Hematopoietic multipotent progenitor cell (in vitro differentiated cells): ENCODE measurements at places on chromosomes 2 and 18.
A peak's percentile ranks its signal among the peaks of the same experiment; 100 is the strongest.

GRCh38 chr2:134295441-134295840 lies 41.6 kb downstream of the MGAT5 start:
- DNase-seq: no peak

GRCh38 chr18:49524951-49525350 lies 36.9 kb upstream of the LIPG start:
- DNase-seq: no peak

DNA sequence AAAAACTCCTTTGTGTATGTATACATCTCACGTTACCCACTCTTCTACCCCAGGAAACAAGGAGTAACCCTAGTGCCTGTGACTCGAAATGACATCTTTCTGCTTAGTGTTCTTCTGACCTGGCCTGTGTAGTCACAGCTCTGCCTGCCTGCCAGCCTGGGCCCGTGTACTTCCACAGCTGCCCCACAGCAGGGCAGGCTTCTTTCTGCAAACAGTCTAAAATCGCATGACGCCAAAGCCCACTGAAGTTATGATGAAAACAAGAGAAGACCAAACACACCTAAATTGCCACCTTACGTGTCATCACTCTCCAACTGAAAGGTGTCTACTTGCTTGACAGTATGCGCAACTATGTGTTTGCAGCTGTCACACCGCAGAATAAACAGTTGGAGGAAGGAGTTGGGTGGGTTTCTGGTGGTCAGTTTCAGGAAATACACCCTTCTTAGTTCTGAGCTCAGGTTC lies 1.5 kb downstream of the GAREM1 start:
- DNase-seq: no peak

- DNase-seq: no peak
These were observed 345.9 kb upstream of the HS6ST1 start for GRCh38 chr2:128664499-128664971.

GRCh38 chr2:202121532-202122162 lies 48.6 kb downstream of the KIAA2012 start:
- no peak for DNase-seq

GRCh38 chr2:68765739-68766375 lies 31.2 kb downstream of the ARHGAP25 start:
- no peak for DNase-seq

DNA sequence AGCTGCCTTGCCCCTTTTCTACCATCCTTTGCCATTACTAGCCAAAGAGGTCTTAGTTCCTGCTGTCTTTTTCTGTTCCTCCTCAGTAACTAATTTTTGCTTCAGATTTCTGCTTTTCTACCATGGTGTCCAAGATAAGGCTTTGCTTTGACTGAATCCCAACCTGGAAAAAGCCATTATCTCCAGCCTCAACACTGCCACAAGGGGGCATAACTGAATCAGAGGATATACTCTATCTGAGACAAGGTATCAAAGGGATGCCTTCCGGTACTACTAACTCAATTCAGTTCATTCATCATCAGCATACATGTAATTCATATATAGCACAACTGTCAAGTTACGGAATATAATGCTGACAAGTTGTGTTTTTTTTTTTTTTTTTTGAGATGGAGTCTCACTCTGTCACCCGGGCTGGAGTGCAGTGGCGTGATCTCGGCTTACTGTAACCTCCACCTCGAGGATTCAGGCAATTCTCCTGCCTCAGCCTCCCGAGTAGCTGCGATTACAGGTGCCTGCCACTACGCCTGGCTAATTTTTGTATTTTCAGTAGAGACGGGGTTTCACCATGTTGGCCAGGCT lies 11.4 kb downstream of the OSGEPL1 start:
- DNase-seq: peak; percentile 58

- DNase-seq: no peak
These were observed 8.6 kb upstream of the RNF152 start for GRCh38 chr18:61901323-61901986.

GRCh38 chr2:126658905-126659561 lies 3.1 kb downstream of the GYPC start:
- DNase-seq: no peak

DNA sequence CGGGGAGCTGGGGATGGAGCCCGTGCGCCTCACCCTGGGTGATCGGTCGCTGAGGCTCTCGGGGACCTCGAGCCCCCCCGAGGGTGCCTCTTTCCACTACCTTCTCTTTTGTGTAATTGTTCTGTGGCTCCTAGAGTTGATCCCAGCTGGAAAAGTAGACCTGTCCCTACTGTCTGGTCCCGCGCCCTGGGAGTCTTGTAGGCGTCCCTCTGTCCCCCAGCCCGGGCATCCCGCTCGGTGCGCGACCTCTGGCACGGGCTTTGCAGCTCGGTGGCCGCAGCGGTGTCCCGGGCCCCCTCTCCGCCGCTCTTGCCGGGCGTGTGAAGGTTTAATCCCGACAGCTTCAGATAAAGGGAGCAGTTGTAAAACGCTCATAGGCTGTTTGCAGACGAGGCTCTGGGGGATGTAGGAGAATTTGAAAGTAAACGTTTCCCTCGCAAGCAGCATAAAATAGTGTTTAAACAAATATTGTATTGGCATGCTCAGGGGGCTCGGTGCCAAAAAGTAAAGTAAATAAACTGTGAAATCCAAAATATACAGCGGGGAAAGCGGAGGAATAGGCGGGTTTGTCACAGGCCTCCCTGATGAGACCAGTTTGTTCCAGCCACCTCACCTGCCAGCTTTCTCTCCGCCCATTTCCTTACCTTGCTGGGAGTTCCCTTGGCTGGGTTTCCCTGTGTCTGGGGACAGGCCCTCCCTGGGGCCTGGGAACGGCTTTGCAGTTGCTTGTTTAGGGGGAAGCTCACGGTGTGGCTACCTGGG lies 1.9 kb downstream of the GLI2 start:
- DNase-seq: no peak

DNA sequence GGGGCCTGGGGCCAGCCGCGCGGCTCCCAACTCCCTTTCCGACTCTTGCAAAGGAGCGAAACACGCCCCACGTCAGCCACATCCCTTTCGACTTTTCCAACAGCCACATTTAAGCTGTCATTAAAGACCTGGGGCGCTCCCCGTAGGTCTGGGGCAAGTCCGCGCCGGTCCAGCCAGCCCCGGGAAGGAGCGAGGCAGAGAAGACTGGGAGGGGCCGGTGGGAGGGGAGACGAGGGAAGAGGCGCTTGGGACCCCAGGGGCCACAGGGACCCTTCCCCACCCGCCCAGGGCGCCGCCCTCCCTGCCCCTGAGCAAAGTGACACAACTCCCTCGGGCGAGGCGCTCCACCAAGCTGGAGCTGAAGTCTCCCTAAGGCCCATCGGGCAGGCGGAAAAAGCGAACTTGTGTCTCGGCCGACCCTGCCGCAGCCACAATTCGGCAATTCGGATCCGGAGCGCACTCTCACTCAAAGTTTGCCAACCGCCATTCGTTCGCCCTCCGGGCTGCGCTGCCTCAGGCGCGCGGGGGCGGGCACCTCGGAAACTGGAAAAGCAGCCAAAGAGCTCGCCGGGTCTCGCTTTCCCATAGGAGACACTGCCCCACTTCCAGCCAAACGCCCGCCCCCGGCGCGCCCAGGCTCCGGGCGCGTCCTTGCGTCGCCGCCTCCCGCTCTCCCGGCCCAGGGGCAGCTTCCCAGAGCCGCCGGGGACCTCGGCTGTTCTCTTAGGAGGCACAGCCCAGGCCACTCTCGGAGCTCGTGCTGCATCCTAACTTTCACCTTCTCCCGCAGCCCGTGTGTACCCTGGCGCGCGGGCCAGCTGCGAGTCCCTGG lies 1.1 kb upstream of the KCTD1 start:
- DNase-seq: peak; percentile 40

DNA sequence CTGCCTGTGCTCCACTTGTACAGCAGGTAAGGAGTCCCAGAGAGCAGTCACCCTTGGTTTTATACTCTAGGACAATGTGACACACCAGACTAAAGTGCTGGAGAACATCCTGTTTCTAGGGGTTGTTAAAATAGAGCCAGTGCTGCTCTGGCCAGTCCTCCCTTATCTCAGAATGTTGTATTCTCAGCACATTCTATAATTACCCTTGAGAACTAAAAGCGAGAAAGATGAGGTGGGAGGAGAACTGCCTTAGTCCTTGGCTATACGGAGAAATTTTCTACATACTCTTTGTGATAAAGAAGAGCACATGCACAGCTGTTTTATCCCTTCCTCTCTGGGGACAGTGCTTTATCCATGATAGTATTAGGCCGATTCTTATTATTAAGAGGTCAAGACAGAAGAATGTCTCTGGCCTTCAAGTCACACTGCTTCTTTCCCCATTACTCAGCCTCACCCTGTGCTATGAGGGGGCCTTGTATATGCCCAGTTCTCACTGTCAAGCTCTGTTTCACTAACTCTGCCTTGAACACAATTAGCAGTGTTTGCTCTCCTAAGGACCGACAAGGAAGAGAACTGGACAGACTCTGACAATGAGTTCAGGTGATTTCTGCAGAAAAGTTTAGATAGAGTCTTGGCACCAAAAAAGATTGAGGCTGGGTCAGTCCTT lies 385.8 kb downstream of the TRIB2 start:
- no peak for DNase-seq

GRCh38 chr18:29156531-29156930 lies 979.6 kb upstream of the CDH2 start:
- no peak for DNase-seq

GRCh38 chr2:163493359-163494298 lies 242.2 kb downstream of the FIGN start:
- no peak for DNase-seq

DNA sequence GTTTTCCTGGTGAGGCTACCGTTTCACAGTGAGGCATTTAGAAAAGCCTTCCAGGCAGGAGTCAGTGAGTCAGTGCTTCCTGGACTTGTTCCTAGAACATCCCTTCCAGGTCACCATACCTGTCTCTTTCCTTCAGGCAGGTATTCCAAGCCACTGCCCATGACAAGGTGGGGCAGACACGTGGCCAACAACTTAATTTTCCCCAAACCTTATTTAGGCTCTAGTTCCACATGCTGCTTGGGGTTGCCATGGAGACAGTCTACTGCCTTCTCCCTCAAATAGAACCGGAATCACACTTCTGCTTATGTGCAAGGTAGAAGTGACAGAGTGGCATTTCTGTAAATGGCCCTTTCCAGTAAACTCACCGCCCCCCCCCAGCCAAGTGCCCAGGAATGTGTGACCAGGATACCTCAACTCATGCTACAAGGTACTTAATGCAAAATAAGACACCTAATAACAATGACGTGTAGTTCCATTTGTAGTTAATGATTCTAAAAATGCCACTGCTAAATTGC lies 258.3 kb downstream of the PRKCE start:
- DNase-seq: peak; percentile 68

DNA sequence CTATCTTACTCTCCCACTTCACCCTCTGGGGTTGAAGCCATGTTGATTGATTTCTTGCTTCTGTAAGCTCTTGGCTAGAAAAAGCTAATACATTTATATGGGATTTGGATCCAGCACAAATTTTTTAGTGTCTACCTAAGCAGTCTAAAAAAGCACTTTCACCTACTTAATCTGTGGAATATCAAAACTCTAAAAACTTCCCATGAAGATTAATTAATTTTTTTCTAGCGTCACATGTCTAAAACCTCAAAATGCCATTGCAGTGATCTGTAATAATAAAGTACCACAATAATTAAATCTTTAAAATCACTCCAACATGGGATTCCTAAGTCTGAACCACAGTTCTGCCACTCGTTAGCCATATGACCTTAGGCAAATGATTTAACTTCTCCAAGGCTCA lies 180.1 kb downstream of the EN1 start:
- DNase-seq: no peak

DNA sequence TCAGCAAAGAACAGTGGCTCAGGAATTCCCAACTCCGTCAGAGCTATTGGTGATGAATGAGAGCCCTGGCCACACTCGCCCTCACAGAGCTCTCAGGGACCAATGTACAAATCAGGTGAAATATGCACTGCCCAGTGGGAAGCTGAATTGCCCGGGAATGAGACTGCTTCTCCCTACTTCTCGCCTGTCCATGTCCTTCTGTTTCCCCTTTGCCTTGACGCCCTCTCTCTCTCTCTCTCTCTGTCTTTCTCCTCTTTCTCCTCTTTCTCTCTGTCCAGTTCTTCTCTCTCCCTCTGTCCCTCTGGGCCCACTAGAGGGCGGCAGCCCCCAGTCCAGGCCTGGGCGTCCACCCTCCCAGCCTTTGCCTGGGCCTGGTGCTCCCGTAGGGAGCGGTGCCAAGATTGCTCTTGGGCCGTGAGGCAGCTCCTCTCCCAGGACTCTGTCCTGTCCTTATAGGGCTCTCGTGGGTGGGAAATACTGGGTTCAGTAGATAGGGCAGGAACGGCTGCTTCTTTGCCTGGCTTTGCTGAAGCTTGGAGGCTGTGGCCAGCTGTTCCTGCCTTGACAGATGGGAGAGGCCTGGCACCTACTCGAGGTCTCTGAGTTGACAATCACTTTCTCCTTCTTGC lies 28.4 kb upstream of the PUM2 start:
- no peak for DNase-seq

DNA sequence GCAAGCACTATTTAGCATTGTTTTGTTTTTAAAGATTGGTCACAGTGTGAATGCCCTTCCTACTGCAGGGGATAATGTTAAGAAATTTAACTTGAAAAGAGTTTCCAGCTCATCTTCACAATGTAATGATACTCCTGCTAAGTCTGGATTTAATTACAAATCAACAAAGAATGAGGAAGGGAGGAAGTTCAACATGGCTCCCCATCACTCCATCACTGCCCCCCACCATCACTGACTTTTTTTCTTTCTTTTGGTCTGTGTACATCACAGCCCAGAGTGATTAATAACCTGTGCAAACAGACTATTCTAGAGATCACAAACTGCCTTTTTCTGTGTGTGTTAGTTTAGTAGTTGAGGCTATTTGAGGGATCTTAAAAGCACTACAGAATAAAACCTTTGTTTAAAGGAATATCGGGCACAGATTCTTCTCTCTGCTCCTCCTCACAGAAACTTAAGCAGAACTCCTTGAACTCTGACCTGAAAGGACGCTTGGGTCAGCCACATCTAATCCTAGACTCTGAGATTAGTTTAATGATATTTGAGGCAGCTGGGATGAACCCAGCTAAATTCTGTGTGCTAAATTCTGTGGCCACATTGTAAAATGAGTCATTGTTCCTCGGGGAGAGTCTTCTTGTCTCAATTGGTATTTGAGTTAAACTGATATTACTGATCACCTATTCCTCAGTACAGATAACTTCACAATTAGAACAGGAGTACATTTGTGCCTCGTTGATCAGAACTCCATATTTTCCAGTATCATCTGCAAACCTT lies 47.8 kb downstream of the SATB2 start:
- no peak for DNase-seq

DNA sequence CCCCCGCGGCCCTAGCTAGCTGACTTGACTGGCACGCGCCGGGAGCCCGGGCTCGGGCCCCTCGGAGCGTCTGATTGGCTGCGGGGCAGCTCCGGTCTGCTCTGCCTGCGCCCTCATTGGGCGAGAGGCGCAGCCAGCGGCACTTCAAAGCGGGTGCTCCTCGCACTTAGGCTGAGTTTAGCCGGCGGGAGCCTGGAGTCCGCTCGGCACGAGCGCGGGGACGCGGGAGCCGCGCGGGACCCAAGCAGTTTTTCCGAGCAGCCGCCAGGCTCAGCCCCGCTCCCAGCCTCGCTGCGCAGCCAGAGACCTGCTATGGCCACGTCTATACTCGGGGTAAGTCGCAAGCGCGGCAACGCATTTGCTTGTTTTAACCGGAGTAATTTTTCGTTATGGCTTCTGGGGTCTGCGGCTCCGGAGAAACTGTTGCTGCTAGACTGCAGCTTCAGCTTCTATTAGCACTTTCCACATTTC lies at the start of gene SP9:
SP9 (plus strand) TSS at position 174 of the 471 bp plus-strand sequence; CDS start at position 313, 139 bp downstream.
- DNase-seq: peak; percentile 58

GRCh38 chr18:63697097-63697660 lies 5.6 kb upstream of the SERPINB11 start:
- DNase-seq: no peak

- DNase-seq: no peak
These were observed 36.5 kb downstream of the AP1S3 start for GRCh38 chr2:223800908-223801307.

- no peak for DNase-seq
These were observed 325.9 kb upstream of the LINC00305 start for GRCh38 chr18:64474773-64475172.

GRCh38 chr2:15694589-15694986 lies 102.9 kb downstream of the DDX1 start:
- no peak for DNase-seq
